ENCODE measurements at places on chromosomes 2 and 18.

DNA sequence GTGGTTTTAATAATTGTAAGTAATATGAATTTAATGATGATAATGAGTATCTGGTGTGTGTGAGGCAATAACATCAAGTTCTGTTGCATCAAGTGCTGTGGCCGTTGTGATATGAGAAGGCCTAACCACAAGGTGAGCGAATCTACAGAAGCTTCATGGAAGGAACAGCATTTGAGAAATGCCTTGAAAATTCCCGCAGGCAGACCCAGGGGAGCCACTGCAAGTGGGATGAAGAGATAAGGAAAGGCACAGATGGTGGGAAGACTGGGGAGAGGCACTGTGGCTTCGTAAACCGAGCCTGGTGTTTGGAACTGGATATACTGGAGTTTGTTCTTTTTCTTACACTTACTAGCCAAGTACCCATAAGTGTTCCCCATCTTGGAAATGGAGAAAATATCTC lies 357.5 kb downstream of the PTPRM start:
- no peak for DNase-seq

DNA sequence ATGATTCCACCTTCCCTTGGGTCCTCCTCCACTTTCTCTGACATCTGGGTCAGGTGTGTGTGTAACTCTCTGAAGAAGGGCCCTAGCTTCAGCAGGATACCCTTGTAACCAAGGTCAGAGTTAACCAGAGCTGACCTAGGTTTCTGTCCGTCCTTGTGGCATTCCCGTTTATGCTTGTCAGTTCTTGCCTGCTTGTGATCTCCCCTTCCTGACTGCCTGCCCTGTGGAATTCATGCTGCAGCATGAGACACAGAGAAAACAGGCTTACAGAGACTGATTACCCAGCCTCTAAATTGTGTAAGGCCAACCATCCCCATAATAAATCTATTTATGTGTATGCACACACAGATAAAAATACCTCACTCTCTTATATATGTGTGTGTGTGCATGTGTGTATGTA lies 22.8 kb downstream of the NXPH2 start:
- no peak for DNase-seq

DNA sequence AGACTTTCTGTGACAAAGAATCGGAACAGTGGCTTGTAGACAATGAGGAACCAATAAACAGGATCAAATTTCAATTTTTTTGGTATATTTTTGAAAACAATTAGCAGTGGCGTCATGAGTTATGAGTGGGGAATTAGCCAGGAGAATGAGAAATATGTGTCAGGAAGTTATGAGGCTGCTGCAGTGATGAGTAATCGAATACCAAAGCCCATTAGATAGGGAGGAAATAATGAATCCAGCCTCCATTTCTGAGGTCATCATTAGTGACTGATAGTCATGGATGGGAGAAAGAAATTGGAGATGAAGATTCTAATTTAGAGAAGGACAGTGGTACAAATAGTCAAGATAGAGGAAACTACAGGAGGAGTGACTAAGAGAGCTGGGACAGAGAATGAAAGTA lies 673.1 kb upstream of the VRK2 start:
- DNase-seq, result no peak

GRCh38 chr2:174059884-174060244 lies 94.7 kb upstream of the SP3 start:
- DNase-seq, result no peak

- DNase-seq, result no peak
Measured at GRCh38 chr2:29760008-29760407, 161.4 kb downstream of the ALK start.

GRCh38 chr2:200943527-200944105 lies 19.8 kb downstream of the ORC2 start:
- DNase-seq, result no peak

- peak; percentile 16 for DNase-seq
Measured at GRCh38 chr2:189559579-189560272, 20.9 kb downstream of the SLC40A1 start.

- DNase-seq, result no peak
Measured at GRCh38 chr2:150327564-150328489, 159.6 kb downstream of the RND3 start.
